Breast epithelium (tissue), 4 donors: ENCODE measurements at places on chromosomes 4 and X. TPM values are rescaled to one million over a fixed set of nuclear protein-coding genes. Genes with fewer than 3 reads are reported as not detected.

DNA sequence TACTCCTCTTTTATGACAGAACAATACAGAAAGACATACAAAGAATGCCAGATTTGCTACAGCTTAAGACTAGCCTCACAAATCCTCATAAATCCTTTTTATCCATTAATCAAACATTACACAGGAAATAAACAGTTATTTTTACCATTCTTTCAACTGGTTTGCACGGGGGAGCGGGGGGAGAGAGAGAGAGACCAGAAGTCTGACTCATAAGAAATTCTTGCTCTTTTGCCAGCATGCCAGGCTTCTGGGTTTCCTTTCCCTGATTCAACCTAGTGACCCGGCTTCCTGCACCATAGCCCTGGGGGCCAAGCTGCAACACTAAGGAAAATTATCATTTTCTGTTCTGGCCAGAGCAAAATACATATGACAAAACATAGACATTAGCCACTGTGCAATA, 6.8 kb upstream of the RRAGB start:
- peak; percentile 27 for DNase-seq

- DNase-seq, result no peak
These were observed 71.2 kb downstream of the JADE1 start for GRCh38 chr4:128880662-128881061.

DNA sequence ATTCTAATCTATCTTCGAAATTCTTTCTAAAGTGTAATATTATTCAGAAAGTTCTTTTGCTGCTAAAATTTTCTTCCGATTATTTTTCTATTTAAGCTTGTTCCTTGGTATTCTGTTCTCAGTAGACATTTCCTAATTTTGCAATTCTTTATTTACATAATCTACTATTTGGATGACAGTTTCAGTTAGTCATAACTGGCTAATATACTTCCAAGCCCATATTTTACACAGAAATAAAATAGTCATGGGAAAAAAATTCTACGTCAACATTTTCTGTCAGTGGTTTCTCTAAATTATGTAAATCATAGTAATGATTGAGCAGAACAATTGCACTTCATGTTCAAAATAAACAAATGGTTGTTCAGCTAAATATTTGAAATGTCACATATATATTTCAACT, 178.0 kb upstream of the ANKRD50 start:
- DNase-seq, result no peak

GRCh38 chr4:164779080-164779479, 25.1 kb downstream of the SMIM31 start:
- no peak for DNase-seq

DNA sequence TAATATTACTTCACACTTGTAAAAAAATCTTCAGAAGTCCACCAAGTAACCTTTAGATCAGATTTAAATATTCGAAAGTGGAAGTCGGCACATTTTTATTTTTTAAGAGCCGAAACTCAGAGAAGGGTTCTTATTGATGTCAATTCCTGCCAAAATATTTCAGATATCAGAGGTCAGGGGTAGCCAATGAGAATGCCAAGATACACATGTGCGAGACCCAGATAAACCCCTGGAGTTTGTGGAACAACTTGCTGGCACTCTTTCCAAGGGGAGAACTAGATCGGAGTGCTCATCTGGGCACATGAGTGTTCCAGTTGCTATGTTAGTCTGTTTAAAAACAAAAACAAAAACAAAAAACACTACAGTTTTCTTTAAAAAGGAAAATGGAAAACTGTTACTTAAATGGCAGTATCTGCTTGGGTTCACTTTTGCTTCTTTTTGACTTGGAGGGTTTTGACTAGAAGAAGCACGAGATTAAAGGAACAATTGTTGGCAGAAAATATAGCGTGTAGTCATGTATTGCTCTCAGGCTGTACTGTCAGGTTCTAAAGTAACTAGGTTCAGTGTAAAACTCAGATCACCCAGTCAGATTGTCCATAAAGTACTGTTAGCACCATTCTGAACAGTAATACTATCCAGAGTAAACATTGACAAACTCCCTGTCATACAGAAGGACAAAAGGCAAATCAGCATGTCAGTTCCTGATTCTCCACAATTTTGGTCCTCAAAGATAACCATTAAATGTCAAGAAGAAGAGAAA, 188.0 kb upstream of the PACRGL start:
- no peak for DNase-seq

DNA sequence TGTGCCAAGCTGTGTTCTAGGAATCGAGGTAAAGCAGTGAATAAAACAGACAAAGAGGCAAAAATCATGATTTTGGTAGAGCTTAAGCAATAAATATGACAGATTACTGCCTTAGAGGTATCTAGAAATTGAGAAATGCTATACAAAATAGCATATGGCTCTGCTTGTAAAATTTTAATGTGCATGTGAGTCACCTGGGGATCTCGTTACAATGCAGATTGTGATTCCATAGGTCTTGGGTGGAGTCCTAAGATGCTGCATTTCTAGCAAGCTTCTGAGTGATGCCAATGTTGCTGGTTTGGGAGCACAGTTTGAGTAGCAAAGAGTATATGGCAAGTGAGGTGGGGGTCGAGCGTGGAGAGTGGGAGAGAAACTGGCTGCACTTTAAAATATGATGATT, 697.3 kb upstream of the MAGEB2 start:
- DNase-seq, result no peak

- no peak for DNase-seq
These were observed 2413.6 kb downstream of the PCDH7 start for GRCh38 chr4:33133723-33134122.

DNA sequence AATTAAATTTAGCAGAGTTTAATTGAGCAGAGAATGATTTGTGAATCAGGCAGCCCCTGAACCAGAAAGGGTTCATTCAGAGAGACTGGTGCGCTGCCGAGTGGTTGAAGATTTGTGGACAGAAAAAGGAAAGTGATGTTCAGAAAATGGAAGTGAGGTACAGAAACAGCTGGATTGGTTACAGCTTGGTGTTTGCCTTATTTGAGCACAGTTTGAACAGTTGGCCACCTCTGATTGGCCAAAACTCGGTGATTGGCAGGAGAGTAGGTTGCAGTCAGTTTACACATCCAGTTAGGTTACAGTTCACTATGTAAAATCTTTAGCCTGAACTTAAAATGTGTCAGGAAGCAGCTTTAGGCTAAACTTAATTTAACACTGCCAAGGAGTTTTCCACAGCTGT, 14.9 kb downstream of the MID1IP1 start:
- DNase-seq, result no peak

DNA sequence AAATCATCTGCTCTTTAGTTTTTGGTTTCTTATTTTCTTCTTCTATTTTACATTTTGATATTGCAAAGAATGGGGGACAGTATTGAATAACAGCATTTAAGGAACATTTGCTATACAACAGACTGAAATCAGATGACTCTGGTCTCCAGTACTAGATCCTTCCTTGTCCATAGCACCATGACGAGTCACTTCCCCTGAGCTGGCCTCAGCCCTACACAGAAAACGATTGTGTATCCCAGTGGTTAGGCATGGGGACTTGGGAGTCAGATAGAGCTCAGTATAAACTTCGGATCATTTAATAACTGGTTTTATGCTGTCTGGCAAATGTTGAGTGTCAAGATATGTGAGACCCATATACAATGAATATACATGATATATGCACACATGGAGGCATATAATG, 44.7 kb upstream of the BEX4 start:
- no peak for DNase-seq

DNA sequence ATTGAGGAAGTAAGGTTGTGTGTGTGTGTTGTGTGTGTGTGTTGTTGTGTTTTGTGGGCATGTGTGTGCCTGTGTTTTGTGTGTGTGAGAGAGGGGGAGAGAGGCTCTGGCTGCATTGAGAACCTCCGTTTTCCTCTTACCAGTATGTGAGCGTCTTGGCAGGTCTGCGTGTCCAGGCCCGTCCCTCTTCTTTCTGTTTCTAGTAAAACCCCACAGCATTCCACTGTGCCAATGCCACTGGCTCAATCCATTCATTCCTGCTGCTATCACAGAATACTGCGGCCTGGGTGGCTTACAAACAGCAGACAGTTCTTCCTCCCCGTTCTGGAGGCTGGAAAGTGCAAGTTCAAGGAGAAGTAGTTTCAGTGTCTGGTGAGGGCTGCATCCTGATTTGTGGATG, 15.5 kb upstream of the HTRA3 start:
- no peak for DNase-seq

DNA sequence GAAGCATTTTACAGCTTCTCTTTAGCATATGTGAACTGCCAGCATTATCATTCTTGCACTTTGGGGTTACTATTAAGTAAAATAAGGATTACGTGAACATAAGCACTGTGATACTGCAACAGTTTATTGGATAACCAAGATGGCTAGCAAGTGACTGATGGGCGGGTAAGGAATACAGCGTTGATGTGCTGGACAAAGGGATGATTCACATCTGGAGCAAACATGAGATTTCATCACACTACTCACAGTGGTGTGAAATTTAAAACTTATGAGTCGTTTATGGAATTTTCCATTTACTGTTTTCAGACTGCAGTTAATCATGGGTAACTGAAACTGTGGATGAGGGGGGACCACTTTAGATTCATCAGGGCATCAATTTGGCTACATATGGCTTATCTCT, 16.0 kb downstream of the NBDY start:
- DNase-seq, result no peak

DNA sequence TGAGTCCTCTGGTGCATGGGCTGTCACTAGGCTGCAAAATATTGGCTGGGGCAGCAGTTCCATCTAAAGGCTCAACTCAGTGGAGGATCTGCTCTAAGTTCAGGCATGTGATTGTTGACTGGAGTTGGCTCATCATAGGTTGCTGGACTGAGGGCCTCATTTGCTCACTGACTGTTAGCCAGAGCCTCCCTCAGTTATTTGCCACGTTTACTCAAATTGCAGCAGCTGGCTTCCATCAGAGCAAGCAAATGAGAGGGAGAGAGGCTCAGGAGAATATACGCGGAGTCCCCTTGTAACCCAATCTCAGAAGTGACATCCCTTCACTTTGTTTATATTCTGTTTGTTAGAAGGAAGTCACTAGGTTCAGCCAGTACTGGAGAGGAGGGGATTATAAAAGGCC, 54.1 kb downstream of the BMP3 start:
- DNase-seq, result no peak

DNA sequence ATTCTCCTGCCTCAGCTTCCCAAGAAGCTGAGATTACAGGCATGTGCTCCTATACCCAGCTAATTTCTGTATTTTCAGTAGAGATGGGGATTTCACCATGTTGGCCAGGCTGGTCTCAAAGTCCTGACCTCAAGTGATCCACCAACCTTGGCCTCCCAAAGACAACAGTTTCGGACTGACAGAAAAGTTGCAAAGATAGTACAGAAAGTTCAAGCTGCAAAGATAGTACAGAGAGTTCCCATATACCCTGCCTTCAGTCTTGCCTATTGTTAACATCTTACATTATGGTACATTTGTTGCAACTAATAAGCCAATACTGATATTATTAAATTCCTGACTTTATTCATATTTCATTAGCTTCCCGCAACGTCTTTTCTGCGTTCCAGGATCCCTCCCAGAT, 65.8 kb downstream of the SUPT20HL2 start:
- no peak for DNase-seq

DNA sequence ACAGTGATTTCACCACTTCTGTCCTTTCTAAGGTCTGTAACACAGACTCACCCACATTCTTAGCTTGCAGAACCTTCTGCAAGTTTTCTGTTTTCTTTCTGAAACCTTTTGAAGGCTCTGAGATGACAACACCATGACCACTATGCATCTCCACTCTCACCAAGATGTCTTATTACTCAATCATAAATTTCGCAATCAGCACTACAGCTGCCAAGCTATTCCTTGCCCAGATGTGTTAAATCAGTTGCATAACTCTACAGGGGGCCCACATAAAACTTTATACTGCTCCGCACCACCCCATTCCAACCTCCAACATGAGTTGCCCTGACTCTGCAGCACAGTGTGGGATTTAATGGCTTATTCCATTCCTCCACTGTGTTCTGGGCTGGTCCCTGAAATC, 229.9 kb downstream of the COL25A1 start:
- no peak for DNase-seq

- no peak for DNase-seq
These were observed 50.9 kb upstream of the FHDC1 start for GRCh38 chr4:152885185-152885584.

DNA sequence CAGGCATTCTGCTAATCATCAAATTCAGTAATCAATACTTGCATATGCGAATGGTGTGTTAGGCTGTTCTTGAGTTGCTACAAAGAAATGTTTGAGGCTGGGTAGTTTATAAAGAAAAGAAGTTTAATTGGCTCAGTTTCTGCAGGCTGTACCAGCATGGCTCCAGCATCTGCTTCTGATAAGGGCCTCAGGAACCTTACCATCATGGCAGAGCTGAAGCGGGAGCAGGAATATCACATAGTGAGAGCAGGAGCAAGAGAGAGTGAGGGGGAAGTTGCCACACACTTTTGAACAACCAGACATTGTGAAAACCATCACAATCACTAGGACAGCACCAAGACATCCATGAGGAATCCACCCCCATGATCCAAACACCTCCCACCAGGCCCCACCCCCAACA, 344.7 kb upstream of the FAM241A start:
- no peak for DNase-seq

- no peak for DNase-seq
These were observed 77.1 kb upstream of the PABPC4L start for GRCh38 chr4:134278675-134279074.

- no peak for DNase-seq
These were observed 34.0 kb upstream of the GYPA start for GRCh38 chr4:144174401-144175067.

- DNase-seq, result no peak
These were observed 143.6 kb downstream of the SLIT2 start for GRCh38 chr4:20395160-20395773.

- DNase-seq, result no peak
These were observed 241.4 kb upstream of the ANXA3 start for GRCh38 chr4:78310007-78310739.

The ARHGEF38 gene
- total RNA-seq, result not detected

The ERCC6L gene
- not detected for total RNA-seq

The NLGN4X gene
- total RNA-seq, result 2.0 TPM

The IBSP gene
- not detected for total RNA-seq

The MAP7D3 gene
- 10.5 TPM for total RNA-seq

The MAGEA4 gene
- not detected for total RNA-seq

The AREG gene
- 3.4 TPM for total RNA-seq

The PLK4 gene
- 2.3 TPM for total RNA-seq
